ENCODE measurements at places on chromosomes 1 and 21.

- DNase-seq = no peak
Observed at GRCh38 chr21:29218749-29219148, 80.0 kb upstream of the BACH1 start.

- peak; percentile 90 for DNase-seq
Observed at GRCh38 chr1:154479764-154480421, 22.1 kb upstream of the TDRD10 start.

DNA sequence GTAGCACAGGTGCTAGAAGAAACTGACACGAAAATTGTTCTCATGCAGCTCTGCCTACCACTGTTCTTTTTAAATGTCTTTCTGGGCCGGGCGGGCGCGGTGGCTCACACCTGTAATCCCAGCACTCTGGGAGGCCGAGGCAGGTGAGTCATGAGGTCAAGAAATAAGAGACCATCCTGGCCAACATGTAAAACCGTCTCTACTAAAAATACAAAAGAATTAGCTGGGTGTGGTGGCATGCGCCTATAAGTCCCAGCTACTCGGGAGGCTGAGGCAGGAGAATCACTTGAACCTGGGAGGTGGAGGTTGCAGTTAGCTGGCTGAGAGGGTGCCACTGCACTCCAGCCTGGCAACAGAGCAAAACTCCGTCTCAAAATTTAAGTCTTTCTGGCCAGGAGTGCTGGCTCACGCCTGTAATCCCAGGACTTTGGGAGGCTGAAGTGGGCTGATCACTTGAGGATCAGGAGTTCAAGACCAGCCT is 947 bp upstream of the RIT1 start:
- DNase-seq = no peak

GRCh38 chr1:84347932-84348555 is 46.5 kb downstream of the SAMD13 start:
- peak; percentile 85 for DNase-seq

GRCh38 chr1:82564333-82564732 is 763.6 kb downstream of the ADGRL2 start:
- no peak for DNase-seq

GRCh38 chr21:34948157-34948556 is 100.9 kb downstream of the RUNX1 start:
- DNase-seq = no peak

- DNase-seq = peak; percentile 56
Observed at GRCh38 chr1:212288615-212289014, 3.4 kb downstream of the PPP2R5A start.

DNA sequence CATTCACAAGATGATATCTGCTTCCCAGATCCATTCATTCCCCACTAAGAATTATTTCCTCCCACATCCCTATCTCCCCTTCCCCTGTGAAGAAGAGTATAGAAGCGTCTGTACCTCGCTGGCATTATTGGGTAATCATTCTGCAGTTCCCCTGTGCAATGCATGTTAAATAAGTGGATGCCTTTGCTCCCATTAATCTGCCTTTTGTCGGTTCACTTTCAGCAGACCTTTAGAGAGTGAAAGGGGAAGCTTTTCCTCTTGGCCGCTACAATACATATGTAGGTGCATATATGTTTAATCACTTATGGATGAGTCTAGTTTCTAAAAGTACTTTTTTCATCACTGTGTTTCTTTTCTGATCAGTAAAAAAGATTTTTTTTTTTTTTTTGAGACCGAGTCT is 7.0 kb downstream of the CLCN6 start:
- no peak for DNase-seq
